Renal cortical epithelial cell (primary cell): ENCODE measurements at places on chromosomes 2 and 18. TPM values are rescaled to one million over a fixed set of nuclear protein-coding genes. Genes with fewer than 3 reads are reported as not detected.
A peak's percentile ranks its signal among the peaks of the same experiment; 100 is the strongest.

DNA sequence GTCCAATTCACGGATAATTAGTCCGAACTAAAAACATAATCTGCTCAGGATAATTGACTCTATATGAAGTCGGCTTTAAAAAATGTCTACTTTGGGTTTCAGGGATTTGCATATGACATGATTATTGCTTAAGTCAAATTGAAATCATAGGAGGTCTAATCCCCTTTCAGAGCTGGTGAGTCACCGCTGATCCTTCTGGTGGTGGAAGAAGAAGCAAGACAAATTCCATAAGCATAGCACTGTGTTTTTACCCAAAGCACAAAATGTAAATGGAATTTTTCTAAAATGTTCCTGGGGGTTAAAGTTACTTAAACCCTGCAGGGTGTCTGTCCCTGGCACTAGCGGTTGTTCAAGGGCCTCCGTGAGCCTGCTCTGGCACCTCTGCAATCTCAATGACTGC, 460.2 kb downstream of the LRATD1 start:
- DNase-seq, result no peak

SCG2 gene
- 0.35 and 1.2 TPM in 2 replicates for total RNA-seq

DNA sequence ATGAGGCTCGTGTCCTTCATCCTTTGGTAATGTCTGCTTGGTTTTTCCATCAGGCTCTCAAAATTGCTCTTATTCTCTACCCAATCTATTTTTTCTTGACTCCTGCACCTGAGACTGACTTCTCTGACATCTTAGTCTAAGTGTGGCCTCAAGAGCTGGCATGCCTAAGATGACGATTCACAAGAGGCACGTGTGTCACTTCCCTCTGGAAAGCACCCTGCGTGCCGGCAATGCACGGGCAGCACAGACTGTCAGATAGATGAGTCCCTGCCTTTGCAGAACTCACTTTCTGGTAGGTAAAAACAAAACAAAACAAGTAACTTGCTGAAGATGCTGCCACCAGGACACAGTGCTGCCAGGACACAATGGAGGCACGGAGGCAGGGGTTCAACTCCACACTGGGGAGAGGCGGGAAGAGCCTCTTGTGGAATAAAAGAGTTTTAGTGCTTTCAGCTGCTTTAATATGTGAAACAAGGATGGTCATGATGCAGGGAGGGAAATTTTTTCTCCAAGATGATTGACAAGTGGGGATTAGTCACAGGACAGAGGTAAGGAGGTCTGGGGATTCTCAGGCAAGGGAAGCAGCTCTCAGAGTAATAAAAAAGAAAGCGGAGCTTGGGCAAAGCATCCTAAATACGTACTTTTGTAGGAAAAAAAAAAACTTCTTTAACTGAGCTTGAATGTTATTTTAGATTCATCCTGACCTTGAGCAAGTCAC, 27.3 kb downstream of the CYB5A start:
- DNase-seq, result no peak

- no peak for DNase-seq
Observed at GRCh38 chr2:229044581-229044980, 226.5 kb downstream of the PID1 start.

GRCh38 chr2:150369862-150370261, 117.6 kb downstream of the RND3 start:
- no peak for DNase-seq

GRCh38 chr2:96554293-96555145, 18.0 kb downstream of the ARID5A start:
- DNase-seq, result peak; percentile 28

DNA sequence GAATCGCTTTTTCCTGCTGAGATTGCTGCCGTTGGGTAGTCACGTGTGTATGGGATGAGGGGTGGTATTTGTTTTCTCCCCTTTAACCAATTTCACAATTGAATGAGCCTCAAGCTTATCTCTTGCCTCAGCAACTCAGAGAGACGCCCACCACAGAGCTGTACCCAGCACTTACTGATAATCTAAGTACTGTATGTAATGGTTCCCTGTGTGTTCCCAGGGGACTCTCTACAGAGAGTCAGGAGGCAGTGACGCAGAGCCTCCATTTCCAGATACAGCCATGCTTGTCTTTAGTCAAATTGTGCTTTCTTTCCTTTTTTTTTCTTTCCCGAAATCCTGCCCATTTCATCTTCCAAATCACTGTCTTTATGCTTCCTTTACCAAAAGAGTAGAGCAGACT, 1102.1 kb upstream of the KLHL29 start:
- no peak for DNase-seq

COL4A3 gene
- 1.7 and 30.8 TPM in 2 replicates for total RNA-seq

- DNase-seq, result no peak
Observed at GRCh38 chr2:28469304-28469703, 26.6 kb upstream of the PLB1 start.

GRCh38 chr2:195509551-195509950, 147.5 kb upstream of the SLC39A10 start:
- DNase-seq, result no peak

DNA sequence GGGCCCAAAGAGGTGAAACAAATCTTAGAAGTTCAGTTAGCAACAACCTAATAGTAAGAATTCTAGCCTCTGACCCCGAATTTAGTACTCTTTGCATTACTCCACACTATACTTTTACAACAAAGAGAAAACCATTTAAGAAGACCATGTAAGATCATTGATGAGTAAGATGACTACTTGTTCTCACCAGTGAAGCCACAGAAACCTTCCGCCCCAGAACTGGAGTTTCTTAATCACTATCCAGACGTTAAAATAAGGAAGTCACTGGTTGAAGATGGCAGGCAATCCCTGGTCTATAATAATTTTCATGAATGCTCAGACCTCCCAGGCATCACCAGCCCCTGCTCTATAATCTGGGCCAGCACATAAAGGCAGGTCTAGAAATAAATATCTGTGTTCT, 95.0 kb downstream of the TMEM163 start:
- no peak for DNase-seq

- no peak for DNase-seq
Observed at GRCh38 chr2:23489471-23490322, 104.7 kb downstream of the KLHL29 start.

DNA sequence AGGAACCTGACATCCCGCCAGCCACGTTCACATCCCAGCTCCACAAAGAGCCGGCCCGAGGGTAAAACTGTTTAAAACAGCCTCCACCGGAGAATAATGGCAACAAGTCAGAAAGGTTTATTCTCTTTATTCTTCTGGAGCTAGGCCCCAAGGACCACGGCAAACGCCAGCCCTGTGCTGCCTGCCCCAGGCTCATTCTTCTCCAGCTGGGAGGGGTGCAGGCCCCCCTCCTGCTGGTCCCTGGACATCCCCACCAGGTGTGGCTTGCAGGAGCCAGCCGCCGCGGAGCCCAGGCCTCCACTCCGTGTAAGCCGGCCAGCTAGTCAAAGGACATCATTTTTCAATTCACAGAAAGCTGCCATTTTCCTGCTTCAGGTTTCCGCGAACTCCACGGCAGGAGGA, 65.8 kb upstream of the SALL3 start:
- DNase-seq, result no peak

- DNase-seq, result no peak
Observed at GRCh38 chr2:100067784-100068183, 74.6 kb downstream of the AFF3 start.

DNA sequence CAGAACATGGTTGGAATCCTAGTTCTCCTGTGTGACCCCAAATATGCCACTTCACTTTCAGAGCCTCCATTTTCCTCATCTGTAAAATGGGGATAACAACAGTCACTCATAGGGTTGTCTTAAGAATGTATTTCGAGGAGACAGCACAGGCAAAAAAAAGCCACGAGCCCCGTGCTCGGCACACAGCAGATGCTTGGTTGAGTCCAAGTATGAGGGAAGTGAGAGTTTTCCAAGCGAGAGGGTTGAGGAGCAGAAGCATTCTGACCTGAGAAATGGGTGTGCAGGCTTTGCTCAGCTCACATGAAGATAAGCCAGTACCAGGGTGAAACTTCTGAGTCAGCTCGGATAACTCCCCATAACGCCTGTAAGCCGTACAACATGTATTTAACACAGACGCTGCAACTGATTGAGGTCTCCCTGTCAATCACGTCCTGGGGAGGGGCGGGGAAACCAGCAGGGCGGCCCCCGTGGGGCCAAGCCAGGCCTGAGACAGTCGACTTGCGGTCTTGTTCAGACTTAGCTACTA, 23.0 kb upstream of the ODC1 start:
- no peak for DNase-seq

DNA sequence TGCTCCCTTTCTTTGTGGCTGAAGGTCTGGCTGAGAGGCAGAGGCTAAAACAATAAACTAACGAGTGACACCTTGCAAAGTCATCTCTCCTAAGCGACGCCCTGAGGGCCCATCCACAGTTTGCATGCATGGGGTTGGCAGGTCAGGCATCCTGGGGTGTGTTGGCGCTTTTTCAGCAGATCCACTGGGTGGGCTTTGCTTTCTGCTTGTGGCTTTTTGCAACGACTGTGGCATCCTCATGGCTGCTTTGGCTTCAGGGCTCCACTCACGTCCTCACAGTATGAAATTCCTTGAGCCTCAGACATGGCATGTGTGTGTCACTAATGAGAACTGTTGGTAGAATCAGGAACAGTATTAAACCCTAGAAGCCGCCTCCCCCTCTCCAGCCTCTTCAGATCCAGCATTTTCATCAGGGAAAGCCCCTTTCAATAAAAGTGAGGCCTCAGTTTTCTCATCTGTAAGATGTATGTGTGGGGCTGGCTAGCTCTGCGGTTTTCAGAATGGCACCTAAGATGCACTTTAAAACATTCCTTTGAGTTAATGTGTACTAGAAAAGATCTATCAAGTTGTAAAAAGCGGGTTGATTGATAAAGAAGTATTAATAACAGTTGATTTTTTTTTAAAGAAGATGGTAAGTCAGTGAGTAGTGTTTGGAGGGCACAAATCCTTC, 72.5 kb downstream of the SH3BP4 start:
- DNase-seq, result peak; percentile 53

GRCh38 chr2:8281950-8282857, 399.7 kb upstream of the ID2 start:
- DNase-seq, result no peak

GRCh38 chr18:52657043-52657805, 317.2 kb downstream of the DCC start:
- no peak for DNase-seq

GRCh38 chr2:143157001-143157400, 27.8 kb downstream of the ARHGAP15 start:
- no peak for DNase-seq

DNA sequence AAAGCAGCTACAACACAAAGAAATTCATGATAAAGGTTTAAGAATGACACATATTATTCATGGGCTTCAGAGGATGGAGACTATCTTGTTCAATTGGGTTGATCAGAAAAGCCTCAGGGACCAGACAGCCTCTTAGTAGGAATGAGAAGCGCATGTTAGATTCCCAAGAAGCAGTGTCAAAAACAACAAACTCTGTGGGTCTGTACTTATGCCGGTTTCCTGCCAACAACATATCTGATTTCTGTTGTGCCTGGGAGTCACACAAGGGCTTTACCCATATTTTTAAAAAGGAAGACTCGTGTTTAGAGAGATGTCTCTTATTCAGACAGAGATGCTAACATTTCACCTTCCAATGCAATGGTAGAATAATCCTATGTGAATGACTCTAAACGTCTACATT, 2180.6 kb upstream of the CELF4 start:
- DNase-seq, result no peak

EIF2AK3 gene
- 35.8 and 57.3 TPM in 2 replicates for total RNA-seq

NOSTRIN gene
- total RNA-seq, result 3.1 and 6.6 TPM in 2 replicates

SNX17 gene
- total RNA-seq, result 94.9 and 125 TPM in 2 replicates
